ENCODE measurements at places on chromosomes 5 and 9.

GRCh38 chr9:113482341-113482740 lies 18.8 kb downstream of the RGS3 start:
- DNase-seq, result no peak

GRCh38 chr5:36395260-36395659 lies 93.6 kb upstream of the RANBP3L start:
- DNase-seq, result no peak

DNA sequence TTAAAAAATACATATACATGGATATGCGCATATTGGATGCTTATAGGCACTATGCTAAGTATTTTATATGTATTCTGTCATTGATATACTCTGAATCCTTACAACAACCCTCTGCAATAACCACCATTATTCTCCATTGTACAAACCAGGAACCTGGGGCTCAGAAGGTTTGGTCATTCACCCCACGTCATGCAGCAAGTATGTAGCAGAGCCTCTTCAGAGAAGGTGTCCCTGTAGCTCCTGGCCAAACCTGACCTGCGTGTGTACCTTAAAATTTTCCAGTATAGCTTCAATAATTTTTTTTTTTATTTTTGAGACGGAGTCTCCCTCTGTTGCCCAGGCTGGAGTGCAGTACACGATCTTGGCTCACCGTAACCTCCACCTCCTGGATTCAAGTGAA lies 51.9 kb downstream of the MFAP3 start:
- no peak for DNase-seq

GRCh38 chr5:112869948-112870347 lies 8.9 kb downstream of the SRP19 start:
- DNase-seq, result peak; percentile 85

DNA sequence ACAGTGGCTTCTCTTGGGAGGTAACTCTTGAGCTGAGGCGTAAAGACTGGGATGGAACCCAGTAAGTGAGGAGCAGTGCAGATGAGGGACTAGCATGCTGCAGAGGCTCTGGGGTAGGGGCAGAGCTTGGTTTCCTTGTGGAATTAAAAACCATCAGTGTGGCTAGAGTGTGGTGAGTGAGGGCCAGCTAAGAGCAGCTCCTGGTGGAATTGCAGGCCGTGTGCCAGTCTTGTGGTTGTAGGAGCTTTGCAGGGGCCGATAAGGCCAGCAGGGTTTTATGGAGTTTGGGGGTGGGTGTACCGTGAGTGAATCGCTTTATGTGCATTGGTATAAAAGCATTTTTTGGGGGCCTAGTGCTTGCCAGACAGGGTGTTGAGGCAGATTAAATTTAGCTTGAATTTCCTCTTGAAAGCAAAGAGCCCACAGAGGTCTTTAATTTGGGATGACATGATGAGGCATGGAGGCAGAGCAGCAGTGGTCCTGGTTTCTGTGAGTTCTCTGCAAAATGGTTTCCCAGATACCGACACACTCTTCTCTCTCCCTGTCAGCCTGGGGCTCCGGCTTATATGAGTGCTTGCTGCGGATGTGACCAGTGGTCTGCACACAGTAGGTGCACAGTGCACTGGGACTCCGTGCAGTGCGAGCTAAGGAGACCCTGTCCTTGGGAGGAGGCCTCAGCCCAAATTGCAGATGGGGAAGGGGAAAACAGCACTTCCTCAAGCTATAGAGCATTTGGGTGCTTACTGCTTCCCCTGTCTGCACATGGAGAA lies 176.4 kb upstream of the PITX1 start:
- no peak for DNase-seq
